ENCODE measurements at places on chromosomes 4 and X.

GRCh38 chr4:124277691-124278090, 434.8 kb downstream of the ANKRD50 start:
- no peak for DNase-seq

- no peak for DNase-seq
Observed at GRCh38 chrX:153562546-153562945, 36.4 kb downstream of the CCNQ start.

DNA sequence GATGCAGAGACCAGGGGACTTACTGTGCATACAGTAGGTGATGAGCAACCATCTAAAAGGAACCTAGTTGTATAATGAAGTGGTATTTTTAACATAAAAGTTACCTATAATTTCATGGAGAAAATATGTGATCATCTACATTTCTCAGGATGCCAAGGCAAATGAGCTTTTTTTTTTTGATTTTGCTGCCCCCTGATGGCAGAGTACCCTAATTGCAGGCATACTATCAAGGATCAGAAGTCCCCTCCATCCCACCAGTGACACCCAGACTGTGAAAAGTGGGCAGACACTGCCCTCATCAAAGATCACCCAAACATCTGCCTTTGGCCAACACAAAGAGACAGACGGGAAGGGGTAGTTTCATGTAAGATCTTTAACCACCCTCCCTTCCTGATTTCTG, 9.6 kb upstream of the ABLIM2 start:
- no peak for DNase-seq

- DNase-seq: no peak
Observed at GRCh38 chr4:155914782-155915181, 11.3 kb downstream of the TDO2 start.

- DNase-seq: no peak
Observed at GRCh38 chr4:145423017-145423708, 58.5 kb upstream of the SMAD1 start.
